ENCODE measurements at places on chromosomes 2 and 18.

DNA sequence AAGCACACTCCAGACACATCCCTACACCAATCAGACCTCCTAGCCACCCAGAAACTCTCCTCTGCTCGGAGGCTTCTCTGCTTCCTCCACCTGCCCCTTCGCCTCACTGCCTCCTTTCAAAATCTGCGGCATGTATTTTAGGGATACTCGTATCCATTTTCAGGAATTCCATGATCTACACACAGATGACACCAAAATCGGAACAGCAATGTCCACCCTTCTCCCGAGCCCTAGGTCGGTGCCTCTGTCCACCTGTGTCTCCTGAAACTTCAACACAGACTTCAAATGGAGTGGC is 1.4 kb upstream of the SH3BP4 start:
- no peak for DNase-seq

GRCh38 chr2:157106950-157107349 is 150.6 kb upstream of the GALNT5 start:
- DNase-seq = no peak

GRCh38 chr2:204468746-204469429 is 76.4 kb upstream of the PARD3B start:
- no peak for DNase-seq

DNA sequence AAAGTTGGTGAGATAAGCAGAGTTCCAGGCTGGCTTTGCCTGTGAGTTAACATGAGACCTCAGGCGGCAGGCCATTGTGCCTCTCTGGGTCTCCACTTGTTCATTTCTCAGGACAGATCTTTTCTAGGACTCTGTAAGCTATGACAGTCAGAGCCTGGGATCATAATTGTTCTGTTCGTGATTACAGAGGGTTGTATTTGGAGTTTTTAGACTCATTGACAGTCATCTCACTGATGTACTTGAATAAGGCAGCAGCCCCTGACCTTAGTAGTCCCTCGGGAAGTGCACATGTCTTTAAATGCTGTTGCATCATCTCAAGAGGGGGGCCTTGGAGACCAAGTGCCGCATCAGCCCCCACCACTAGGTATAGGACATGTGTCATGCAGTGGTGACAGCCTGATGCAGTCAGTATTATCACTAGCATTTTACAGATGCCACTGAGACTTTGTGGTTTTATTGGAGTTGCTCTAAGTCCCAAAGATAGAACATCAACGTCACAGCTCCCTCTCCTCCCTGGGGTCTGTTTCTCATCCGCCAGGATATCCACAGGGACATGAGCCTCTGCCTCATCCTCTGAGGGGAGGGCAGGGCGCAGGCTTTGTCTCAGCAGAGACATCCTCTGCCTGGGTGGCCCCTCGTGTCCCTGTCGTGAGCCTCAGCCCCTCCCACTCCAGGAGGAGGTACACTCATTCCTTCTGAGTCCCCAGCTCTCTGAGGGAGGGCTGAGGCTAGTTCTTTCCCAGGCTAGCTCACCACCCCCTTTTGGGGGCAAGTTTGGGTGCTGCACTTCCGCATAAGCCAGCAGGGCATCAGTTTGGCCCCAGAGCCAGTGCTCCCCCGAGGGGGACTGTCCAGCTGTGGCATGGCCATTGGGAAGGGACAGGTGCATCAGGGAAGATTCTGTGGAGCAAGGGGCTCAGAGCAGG is 14.1 kb downstream of the GLI2 start:
- DNase-seq = no peak

DNA sequence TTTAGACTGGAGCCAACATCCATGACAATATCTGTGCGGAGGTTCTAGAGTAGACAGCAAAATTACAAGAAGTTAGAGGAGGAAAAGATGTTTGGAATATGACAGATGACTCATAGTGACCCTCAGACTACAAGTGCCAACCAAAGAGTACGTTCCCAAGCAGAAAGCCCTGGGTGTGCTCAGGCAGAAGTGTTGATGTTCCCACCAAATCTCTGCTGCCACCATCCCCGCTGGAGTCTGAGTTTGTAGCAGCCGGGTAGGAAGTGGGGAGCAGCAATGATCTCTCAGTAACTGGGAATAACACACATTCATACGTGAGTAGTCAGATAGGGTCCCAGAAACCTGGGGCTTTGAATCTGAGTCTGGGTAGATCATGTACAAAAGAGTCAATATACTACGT is 73.2 kb downstream of the XDH start:
- no peak for DNase-seq

DNA sequence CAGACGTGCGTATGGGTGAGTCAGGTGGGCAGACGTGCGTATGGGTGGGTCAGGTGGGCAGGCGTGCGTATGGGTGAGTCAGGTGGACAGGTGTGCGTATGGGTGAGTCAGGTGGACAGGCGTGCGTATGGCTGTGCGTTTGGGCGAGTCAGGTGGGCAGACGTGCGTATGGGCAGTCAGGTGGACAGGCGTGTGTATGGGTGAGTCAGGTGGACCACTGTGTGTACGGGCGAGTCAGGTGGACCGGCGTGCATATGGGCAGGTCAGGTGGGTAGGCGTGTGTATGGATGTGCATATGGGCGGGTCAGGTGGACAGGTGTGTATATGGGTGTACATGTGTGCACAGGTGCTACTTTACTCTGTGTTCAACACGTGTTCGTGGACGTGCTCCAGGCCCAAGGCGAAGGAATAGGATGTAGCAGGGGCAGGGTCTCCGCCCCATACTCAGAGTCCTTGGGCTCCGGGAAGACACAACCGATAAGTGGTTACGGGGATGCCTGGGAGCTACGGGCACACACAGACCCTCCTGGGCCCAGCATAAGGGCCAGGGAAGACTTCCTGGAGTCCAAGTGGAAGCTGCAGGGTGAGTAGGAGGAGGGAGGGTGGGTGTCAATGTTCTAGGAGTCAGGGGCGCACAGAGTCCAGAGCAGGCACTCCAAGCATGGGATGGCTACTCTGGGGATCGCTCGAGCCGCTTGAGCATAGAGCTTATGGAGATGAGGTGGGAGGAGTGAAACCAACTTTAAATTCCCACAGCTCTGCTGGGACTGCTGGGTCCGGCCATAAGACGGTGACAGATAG is 27.1 kb upstream of the KLF11 start:
- no peak for DNase-seq

DNA sequence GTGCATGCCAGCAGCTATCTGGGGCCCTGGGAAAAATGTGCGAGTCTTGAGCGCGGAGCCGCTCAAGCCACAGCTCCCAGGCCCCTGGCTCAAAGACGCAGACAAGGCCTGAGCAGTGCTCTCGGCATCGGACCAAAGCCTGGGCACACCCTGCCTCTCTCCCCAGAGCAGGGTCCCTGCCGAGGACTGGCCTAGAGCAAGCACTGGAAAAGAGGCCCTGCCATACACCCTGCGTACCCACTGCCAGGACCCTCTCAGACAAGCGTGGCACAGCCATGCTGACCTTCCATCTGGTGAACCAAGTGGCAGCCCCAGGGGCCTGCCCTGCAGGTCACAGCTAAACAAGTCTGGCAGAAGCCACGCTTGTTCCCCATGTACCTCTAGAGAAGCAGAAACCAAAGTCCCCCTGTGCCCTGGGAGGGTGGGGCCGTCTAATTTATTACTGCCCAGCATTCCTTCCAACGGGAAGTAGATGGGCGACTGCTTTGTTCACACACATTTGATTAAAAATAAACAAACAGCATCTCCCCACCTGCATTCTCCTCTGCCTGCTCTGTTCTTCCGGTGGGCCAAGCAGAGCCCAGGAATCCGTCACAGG is 14.0 kb downstream of the STK25 start:
- DNase-seq = no peak

All from T-helper 2 cell (primary cell).